Stimulated activated CD8-positive, alpha-beta memory T cell treated with anti-CD3 and anti-CD28 coated beads, Interleukin-4, amount 100 ng/mL, for 48 hours (primary cell): ENCODE measurements at places on chromosomes 6 and 20.
A peak's percentile ranks its signal among the peaks of the same experiment; 100 is the strongest.

GRCh38 chr20:7497985-7498384 is 442.3 kb downstream of the HAO1 start:
- no peak for DNase-seq

GRCh38 chr6:32972353-32973143 is 4.2 kb downstream of the BRD2 start:
- DNase-seq: peak; percentile 68

DNA sequence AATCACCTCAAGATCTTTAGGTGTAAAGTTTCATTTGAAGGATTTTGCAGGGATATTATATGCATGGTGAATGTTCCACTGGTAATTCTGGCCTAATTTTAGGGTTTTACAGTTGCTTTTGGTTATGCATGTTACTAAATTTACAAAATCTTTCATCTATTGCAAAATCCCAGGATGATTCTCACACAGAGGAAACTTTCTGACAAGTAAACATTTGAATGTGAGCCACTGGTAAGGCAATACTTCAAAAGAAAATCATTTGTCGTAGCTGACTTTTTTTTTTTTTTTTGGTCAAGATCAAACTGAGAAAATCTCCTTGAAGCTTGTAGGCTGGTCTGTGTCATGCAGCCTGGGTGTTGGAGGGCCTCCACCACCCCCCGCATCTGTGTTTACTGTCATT is 141.9 kb upstream of the EXOC2 start:
- DNase-seq: no peak

DNA sequence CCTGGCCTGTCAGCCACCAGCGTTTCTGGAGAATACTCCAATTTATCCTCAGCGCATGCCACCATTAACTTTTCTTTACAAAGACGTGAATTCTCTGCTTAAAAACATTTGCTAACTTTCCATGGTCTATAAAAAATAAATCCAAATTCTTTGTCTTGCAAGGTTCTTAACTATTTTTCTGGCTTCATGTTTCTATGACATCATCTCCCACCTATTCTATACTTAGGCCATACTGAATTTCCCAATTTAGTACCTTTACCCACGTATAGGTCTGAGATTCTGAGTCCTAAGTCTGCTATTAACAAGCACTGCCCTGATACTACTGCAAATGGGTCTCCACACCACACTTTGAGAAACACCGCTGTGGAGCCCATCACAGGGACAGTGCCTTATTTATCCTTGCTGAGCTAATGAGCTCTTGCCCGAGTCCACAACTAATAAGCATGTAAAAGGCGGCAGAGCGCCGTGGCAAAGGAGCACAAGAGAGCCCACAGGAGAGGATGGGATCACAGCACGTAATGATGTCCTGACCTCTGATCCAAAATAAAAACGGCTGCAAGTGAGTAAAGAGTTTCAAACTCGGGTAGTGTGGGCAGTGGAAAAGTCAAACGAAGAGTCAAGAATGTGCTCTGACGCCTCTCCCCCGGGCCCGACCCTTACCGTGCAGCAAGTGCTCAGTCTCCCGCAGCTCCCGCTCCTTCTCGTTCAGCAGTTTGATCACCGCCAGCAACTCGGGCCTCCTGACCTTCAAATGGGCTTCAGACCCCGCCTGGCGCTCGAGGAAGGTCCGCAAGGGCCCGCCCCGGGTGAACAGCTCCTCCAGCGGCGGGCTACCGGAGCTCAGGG is 519 bp downstream of the MTRF1L start:
- DNase-seq: no peak

DNA sequence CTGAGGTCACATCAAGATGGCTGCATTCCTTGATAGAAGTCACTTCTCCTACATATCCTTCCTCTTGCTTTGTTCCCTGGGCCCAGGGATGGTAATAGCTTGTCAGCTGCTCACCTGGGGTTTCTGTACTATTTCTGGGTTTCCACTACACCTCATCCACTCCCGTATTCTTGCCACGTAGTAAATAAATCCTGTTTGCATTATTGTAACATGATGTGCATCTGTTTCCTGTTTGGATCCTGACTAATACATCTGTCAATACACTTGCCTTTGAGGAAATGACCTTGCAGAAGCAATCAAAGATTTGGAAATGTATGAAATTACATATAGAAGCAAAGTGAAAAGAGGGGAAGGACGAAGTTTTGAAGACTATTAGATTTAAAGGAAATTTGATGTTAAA is 619.0 kb downstream of the PHF3 start:
- DNase-seq: no peak

DNA sequence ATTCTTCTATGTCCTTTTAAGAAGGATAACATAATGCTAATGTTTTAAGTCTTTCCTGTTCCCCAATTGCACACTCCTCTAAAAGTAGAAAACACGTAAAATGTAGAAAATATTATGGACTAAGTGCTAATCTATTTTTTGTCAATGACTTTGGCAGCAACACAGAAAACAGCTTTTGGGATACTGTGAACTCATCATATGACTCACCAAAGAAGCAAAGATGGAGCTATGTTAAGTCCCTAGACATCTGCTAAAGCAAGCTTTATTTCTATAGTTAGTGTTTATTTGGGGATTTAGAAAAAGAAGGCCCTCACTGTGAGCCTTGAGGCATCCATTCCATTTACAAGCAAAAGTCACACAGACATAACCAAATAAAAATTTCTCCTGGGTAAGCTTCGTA is 23.0 kb downstream of the OPN5 start:
- no peak for DNase-seq

GRCh38 chr20:33604084-33604990 is 57.8 kb upstream of the C20orf144 start:
- DNase-seq: no peak

DNA sequence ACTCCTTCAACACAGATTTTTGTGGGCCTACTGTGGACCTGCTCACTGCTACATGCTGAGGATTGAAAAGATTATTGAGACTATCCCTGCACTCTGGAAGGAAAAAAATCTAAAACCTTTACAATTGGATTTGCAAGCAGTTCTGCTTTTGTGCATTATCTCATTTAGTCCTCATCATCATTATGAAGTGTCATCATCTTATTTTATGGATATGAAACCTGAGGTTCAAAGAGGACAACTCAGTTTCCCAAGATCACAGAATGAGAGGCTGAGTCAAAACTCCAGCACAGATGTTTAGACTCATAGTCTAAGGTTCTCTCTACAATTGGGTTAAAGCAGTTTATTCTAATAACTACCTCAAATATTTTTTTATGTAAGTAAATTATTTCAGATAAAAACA is 160.2 kb upstream of the MARCKS start:
- DNase-seq: no peak

- DNase-seq: no peak
These were observed 8.6 kb downstream of the CD83 start for GRCh38 chr6:14126191-14126590.

DNA sequence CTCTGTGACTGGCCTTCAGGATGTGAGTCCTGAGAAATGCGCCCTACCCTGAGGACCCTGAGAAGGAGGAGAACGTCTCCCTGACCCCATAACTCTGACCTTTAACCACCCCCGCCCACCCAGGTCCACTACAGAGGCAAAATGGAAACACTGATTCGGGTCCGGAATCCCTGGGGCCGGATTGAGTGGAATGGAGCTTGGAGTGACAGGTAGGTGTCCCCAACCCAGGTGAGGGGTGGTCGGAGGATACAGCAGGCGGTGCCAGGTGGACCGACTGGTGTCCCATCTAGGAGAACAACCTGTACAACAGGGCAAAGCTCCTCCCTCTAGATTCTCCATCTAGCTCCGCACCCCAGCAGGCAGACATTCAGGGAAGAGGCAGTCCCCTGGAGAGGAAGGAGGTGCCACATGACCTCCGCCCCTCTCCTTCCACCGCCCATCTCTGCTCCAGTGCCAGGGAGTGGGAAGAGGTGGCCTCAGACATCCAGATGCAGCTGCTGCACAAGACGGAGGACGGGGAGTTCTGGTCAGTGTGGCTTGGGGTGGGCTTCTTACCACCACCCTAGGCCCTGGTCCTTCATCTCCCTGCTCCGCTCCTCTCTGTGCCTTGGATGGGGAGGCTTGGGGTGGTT is 17.6 kb downstream of the CAPN11 start:
- DNase-seq: no peak

DNA sequence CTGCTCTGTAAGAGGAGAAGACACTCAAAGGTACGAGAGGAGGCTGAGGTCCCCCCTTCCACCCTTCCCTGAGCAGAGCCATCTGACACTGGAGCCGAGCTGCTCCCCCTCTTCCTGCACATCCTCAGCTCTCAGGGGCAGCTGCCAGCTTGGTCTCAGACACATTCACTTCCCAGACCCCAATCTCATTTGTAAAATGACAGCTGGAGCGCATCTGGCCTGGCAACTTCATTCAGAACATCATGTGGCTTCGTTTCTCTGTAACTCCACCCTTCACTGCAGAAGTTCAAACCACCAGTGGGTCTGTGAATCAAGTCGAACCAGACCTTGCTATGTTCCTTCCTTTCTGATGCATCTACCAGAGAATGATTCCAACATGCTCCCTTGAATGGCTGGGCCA is 145.6 kb upstream of the CDH4 start:
- DNase-seq: no peak
